ENCODE measurements at places on chromosomes 1 and 21.

GRCh38 chr21:33991133-33991532 is 75.5 kb upstream of the ATP5PO start:
- DNase-seq, result no peak

DNA sequence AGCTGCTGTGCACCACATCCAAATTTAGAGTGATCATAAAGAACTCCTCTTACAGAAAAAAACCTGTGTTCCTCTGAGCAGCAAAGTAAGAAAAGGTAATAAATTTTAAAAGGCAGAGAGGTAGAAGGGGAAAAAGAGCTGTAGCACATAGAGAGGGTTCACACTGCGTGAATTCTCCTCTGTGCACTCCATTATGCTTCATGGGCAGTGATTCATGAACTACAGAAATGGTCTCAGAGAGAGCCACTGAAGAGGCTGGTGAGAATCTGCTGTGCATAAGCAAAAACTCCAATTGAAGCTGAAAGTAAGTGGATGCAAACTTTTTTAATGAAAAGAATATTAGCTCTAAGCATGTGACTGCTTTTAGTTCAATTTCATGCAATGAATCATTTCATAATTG is 65.0 kb downstream of the CRB1 start:
- DNase-seq, result no peak

DNA sequence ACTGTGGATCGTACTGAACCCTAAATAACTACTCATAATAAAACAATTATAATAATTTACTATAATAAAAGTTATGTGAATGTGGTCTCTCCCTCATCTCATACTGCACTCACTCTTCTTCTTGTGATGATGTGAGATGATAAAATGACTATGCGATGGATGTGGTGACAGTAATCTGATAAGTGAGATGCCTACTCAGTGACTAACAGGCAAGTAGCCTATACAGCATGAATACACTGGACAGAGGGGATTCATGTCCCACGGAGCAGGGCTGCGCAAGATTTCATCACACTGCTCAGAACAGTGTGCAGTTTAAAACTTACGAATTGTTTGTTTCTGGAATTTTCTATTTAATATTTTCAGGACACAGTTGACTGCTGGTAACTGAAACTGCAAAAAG is 304.0 kb downstream of the DUSP10 start:
- DNase-seq, result no peak

- DNase-seq, result no peak
Observed at GRCh38 chr21:31493350-31493880, 149.4 kb upstream of the TIAM1 start.

GRCh38 chr1:162663589-162664106 is 31.4 kb downstream of the DDR2 start:
- DNase-seq, result no peak
